Breast epithelium (tissue), 4 donors: ENCODE measurements at places on chromosomes 16 and 17. TPM values are rescaled to one million over a fixed set of nuclear protein-coding genes. Genes with fewer than 3 reads are reported as not detected.

- H3K27me3 ChIP-seq, result no peaks in the 10 kb centered on the region
- H3K27ac ChIP-seq, result no peak overlapping the region
- no peak overlapping the region for H3K4me3 ChIP-seq
- no peaks in the 10 kb centered on the region for H3K36me3 ChIP-seq
- no peaks in the 10 kb centered on the region for H3K4me1 ChIP-seq
Measured at GRCh38 chr16:10668322-10669045, 26.2 kb downstream of the TEKT5 start.

DNA sequence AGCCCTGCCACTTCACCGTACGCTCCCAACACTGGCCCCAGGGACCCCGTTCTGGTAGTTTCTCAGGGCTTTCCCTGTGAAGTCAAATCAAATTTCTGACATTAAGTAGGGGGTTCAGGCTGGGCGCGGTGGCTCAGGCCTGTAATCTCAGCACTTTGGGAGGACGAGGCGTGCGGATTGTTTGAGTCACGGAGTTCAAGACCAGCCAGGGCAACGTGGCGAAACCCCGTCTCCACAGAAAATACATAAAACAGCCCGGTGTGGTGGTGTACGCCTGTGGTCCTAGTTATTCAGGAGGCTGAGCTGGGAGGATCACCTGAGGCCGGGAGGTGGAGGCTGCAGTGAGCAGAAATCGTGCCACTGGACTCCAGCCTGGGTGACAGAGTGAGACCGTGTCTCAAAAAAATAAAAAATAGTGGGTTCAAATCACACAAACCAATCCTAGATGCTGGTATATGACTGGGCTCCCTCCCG, 632 bp downstream of the CYBC1 start:
- peaks cover 20% of the 10 kb centered on the region for H3K4me1 ChIP-seq
- H3K36me3 ChIP-seq, result no peaks in the 10 kb centered on the region
- no peaks in the 10 kb centered on the region for H3K27me3 ChIP-seq
- peak overlapping the region; percentile 97 for H3K4me3 ChIP-seq
- peak overlapping the region; percentile 87 for H3K27ac ChIP-seq

DNA sequence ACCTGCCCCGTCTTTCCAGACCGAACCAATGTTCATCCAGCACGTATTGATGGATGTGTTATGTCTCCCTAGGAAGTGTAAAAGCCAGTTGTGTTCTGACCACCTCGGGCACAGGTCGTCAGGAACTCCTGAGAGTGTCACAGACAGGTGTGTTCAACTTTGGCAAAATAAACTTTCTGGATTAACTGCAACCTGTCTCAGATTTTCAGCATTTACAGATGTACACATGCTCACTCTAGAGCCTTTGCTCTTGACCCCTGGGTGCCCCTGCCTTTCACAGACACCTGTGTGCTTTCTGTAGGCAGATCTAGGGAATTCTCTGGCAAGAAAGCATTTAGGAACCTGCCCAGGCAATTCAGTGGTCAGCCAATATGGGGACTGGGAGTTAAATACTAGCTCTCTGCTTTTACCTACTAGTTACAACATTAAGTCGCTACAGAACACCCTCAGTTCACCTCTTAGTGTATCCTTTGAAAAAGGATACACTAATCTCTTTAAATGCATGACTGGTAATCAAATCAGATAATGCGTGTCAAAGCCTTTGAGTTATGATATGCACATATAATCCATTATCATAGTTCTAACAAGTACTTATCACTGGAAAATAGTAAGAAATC, 188.9 kb downstream of the CPPED1 start:
- H3K4me1 ChIP-seq, result no peaks in the 10 kb centered on the region
- no peaks in the 10 kb centered on the region for H3K36me3 ChIP-seq
- H3K27me3 ChIP-seq, result no peaks in the 10 kb centered on the region
- H3K27ac ChIP-seq, result no peak overlapping the region

- H3K4me3 ChIP-seq, result no peak overlapping the region
- no peaks in the 10 kb centered on the region for H3K36me3 ChIP-seq
- H3K4me1 ChIP-seq, result no peaks in the 10 kb centered on the region
- no peaks in the 10 kb centered on the region for H3K27me3 ChIP-seq
- H3K27ac ChIP-seq, result no peak overlapping the region
Measured at GRCh38 chr17:45353043-45353442, 36.2 kb upstream of the MAP3K14 start.

DNA sequence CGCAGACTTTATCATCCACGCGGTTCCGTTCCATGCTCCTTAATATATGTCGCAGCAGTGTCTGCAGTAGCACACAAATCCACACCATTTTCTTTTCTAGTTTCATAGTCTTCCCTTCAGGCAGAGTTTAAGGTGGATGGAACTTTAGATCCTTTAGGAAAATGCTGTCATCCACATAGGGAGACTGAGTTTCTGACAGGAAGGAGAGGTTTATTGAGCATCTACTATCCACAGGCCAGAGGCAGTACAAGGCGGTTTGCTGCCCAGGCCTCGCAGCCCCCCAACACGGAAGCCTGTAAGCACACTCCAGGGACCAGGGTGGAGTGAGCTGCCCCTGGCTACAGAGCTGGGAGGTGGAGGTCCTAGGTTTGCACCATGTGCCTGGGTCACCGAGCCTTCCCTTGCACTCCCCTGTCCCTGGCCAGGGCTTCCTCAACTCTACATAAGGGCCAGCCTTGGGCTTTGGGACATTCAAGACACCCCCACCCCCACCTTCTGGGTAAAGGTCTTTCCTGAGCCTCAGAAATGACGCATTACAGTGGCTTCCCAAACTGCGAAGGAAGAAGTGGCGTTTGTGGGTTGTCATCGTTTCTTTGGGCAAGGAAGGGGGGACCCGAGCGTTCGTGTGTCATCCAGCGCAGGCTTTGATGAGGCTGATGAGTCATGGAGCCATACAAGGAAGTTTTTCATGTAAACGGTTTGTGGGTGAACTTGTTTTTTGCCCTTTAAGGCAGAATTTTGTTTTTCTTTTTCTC, 146.5 kb upstream of the PLCG2 start:
- peak; percentile 70 for DNase-seq
- H3K4me1 ChIP-seq, result peaks cover 6% of the 10 kb centered on the region
- no peak overlapping the region for H3K4me3 ChIP-seq
- no peaks in the 10 kb centered on the region for H3K36me3 ChIP-seq

- no peaks in the 10 kb centered on the region for H3K27me3 ChIP-seq
- no peaks in the 10 kb centered on the region for H3K4me1 ChIP-seq
- H3K27ac ChIP-seq, result no peak overlapping the region
Measured at GRCh38 chr17:41178843-41179616, 1.0 kb upstream of the KRTAP4-2 start.

GRCh38 chr16:89122322-89122851, 28.7 kb downstream of the ACSF3 start:
- H3K27me3 ChIP-seq, result no peaks in the 10 kb centered on the region
- DNase-seq, result no peak
- H3K4me3 ChIP-seq, result no peak overlapping the region
- no peaks in the 10 kb centered on the region for H3K36me3 ChIP-seq
- no peak overlapping the region for H3K27ac ChIP-seq

DNA sequence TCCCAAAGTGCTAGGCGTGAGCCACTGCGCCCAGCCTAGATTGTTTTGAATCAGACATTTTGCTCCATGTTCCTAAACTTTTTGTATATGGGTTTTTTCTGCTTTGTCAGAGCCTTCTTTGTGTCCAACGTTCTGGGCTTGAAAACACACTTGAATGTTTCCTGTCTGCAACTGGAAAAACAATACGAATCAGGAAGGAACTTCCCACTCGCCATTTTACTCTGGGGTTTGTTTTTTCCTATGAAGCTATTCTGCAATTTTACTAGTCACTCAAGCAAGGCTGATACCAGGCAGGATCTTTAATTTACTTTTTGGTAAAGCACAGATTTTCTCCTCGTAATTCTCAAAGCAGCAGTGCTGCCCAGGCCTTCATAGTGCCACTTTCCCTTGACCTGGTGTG, 31.6 kb downstream of the ARHGAP17 start:
- H3K4me1 ChIP-seq, result peaks cover 10% of the 10 kb centered on the region
- no peak for DNase-seq
- H3K36me3 ChIP-seq, result no peaks in the 10 kb centered on the region
- no peaks in the 10 kb centered on the region for H3K27me3 ChIP-seq
- H3K4me3 ChIP-seq, result no peak overlapping the region

GRCh38 chr17:80919331-80920311, 72.0 kb upstream of the CHMP6 start:
- H3K27ac ChIP-seq, result peak overlapping the region; percentile 20
- H3K4me1 ChIP-seq, result no peaks in the 10 kb centered on the region
- no peaks in the 10 kb centered on the region for H3K27me3 ChIP-seq
- DNase-seq, result no peak
- no peak overlapping the region for H3K4me3 ChIP-seq

YPEL2 gene
- total RNA-seq, result 26.5 TPM
